ENCODE measurements at places on chromosomes 4 and X.

- DNase-seq: no peak
Measured at GRCh38 chr4:11535333-11535732, 106.6 kb upstream of the HS3ST1 start.

DNA sequence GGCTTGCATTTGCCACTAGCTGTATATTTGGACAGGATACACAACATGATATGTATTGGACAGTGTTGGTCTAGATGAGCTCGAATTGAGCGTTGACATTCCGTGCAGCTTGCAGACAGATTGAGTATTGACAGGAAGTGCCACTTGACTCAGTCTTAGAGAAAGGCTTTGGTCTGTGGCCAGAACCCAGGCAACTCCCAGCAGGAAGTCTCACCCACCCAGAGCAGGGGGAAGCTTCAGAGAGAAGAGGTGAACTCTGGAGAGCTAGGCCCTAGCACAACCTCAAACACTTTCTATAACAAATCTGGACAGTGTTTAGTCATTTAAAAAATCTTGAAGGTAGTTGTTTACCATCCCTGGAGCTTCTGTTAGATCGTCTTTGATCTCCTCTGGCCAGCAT, 280.5 kb downstream of the FBXW7 start:
- DNase-seq: no peak

GRCh38 chr4:101670897-101671296, 119.6 kb upstream of the BANK1 start:
- no peak for DNase-seq

DNA sequence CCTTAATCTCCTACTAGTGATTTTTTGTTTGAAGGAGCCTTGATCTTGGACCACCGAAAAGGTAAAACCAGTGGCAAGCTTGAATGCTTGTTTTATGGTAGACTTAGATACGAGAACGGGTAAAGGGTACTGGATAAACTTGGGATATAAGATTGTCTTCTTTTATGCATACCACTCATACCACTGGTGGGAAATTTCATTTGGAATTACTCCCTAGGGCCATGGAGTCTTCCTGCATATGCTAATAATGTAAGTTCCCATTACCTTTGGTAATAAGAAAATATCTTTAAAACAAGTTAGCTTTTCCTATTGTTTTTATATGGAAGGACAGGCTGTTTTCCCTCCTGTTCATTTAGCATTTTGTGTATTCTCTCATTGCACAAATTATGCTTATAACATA, 11.7 kb downstream of the SMARCAD1 start:
- DNase-seq: no peak

GRCh38 chr4:106522839-106523238, 154.3 kb upstream of the GIMD1 start:
- DNase-seq: no peak

- DNase-seq: no peak
Measured at GRCh38 chr4:15674926-15675325, 6.7 kb upstream of the FAM200B start.

DNA sequence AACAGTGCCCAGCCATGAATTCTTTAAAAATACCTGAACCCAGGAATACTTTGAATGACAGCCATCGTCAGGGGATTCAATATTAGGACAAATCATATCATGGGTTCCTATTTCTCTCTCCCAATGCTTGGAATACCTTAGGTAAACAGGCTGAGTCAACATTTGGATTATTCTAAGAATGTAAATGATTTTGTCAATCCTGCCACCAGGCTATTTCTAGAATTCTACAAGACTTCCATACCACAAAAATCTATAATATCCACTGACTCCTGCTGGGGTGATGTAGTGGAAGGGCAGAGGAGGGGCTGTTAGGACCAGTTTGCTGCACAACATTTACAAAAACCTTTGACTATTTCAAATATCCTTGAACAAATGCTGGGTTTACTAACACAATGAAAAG, 65.2 kb downstream of the IGFBP7 start:
- DNase-seq: no peak

All from midbrain (tissue), 1 donor.